ENCODE measurements at places on chromosomes 4 and X.

GRCh38 chrX:70264784-70265183, 3.4 kb upstream of the ARR3 start:
- DNase-seq: peak; percentile 11

DNA sequence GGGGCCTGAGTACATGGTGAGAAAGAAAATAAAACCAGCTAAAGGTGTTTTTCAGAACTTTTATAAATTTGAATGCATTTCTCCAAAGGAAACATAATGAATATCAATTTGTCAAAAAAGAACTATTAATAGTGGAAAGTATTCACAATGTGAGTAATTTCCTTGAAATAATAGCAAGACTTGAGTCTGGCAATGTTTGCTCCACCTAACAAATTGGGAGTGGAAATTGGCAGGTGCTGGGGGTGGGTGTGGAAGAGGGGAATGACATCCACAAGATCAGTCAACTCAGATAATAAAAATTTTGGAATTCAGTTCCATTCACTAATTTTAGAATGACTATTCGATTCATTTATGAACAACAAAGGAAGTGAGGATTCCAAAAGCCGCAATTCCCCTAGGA, 884.8 kb upstream of the SLIT2 start:
- no peak for DNase-seq

GRCh38 chrX:47629419-47630200, at the start of gene CFP:
CFP (minus strand) TSS chrX:47629930; CDS start chrX:47629844, 86 bp downstream.
- DNase-seq: no peak

DNA sequence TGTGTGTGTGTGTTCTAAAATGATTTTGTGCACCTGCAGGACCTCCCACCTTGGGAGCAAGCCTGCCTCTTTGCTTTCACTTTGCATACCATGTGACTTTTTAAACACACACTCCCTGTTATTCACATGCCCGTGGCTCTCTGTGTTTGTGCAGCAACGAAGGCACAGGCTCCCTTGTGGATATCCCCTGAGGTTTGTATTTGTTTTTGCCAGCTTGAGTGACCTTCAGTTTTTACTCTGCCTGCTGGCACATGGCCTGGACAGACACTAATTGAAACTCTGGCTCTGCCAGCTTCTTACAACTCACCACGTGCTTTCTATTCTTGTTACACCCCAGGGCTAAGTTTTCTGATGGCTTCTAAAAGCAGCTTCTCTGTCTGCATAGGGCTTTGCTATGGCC, 885.8 kb downstream of the SH3BGRL start:
- no peak for DNase-seq

GRCh38 chr4:150264595-150265161, 186.4 kb downstream of the DCLK2 start:
- no peak for DNase-seq

DNA sequence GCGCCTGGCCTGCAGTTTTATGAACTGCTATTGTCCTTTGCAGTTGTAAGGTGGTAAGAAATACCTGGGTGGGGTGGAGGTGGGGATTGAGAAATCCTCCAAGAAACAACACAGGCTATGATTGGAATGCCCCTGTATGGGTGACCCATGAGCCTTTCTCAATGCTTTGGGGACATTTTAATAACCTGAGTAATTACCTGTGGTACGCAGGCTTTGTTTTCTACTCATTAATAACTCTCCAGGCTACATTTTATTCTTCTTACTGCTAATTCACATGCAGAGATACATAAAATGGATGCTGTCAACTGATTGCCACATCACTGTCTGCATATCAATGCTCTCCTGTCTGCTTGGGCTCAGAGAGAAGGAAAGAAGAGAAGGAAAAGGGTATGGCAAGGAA, 41.8 kb downstream of the PHEX start:
- DNase-seq: no peak
